ENCODE measurements at places on chromosomes 6 and 20.

DNA sequence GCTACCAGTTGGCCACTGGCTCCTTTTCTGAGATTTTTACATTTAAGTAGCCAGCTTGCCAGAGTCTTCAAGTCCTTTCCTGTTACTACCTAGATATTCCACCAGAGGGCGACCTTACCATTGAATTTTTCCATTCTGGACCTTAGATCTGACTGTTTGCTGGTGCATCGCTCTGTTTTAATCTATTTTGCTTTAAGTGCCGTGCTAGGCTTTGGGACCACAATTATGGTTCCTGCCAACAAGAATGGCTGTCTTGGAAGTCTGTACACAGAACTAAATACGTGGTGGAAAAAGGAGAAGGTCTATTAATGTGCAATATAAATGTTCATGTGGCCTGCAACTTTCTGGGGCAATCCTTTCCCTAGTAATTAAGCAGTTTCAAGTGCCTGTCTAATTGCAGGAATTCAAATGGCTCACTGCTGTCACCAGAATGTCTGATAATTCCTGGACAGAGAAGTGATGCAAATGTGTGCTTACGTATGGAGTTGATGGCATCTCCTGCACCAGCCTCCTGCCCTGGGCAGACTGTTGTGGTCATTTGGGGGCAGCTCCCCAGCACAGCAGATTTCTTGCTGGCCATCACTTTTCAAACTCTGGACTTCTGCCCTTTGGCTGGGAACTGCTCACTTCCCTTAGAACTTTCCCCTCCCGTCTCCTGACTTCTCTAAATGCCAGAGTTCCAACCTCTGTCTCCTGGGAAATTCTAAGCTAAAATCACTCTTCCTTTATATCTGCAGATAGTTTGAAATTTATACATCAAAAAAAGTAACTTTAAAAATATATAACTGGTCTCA, 5.6 kb upstream of the HLA-DOA start:
- DNase-seq, result peak; percentile 72

- no peak for DNase-seq
Measured at GRCh38 chr20:41142245-41142644, 4.9 kb downstream of the PLCG1 start.

- DNase-seq, result no peak
Measured at GRCh38 chr6:107564589-107564951, 74.7 kb downstream of the SOBP start.

- DNase-seq, result no peak
Measured at GRCh38 chr20:10622657-10623418, 51.0 kb downstream of the JAG1 start.

DNA sequence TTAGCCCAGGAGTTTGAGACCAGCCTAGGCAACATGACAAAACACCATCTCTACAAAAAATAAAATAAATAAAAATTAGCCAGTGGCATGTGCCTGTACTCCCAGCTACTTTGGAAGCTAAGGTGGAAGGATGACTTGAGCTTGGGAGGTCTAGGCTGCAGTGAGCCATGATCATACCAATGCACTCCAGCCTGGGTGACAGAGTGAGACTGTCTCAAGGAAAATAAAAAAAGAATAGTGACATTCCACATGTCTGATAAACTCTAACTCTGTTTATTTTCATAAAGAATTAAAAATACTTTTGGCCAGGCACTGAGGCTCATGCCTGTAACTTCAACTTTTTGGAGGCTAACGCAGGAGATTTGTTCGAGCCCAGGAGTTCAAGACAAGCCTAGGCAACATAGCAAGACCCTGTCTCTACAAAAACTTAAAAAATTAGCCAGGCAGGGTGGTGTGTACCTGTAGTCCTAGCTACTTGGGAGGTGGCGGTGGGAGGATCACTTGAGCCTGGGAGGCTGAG, 115.1 kb downstream of the GJA1 start:
- no peak for DNase-seq

GRCh38 chr20:33893314-33893713, 82.2 kb downstream of the CHMP4B start:
- no peak for DNase-seq

DNA sequence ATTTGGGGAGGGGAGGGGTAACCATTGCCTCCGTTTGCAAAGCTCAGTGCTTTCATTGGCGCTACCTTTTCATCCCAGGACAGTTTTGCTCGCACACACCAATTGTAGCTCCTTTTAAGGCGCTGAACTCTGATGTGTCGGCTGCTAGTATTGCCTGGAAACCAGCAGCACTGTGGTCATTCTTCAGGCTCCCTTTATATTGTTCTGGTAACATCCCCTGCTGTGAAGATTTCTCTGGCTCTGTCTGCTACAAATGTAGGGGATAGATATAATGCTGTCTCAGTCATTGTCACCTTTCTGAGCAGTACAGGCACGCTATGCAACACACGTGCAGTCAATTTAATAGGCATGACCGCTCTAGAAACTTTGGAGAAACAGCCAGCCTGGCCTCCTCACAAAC, 172.9 kb upstream of the SASH1 start:
- no peak for DNase-seq

DNA sequence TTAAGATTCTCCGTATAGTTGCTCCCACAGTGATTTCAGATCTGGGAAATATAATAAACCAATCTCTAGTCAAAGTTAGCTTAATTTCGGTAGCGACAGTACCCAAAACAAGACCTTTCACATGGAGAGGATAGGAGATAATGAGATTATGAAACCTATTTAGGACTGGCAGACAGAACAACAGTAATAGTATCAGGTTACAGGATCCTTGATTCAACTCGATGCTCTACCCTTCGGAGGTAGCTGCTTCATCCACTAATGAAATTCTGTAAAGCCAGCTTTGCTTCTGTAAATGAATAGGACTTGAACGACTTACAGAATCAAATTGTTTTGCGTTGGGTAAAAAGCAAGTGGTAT, 534 bp upstream of the AKIRIN2 start:
- no peak for DNase-seq

DNA sequence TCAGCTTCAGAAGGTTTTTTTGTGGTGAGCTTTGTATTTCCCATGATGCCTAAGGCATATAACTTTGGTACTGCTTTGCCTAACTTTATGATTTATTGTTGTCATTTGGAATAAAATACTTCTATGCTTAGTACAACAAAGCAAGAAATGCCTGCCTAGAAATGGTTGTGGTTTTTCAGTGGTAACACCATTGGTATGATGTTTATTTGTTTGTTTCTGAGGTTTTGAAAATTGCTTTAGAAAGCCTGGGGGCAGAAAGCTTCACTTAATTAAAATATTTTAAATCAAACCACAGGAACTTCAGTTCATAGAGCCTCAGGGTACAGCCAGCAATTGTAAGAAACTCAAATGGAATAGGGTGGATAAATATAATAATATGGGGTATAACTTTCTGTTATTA, 351.2 kb upstream of the MAP3K7 start:
- DNase-seq, result no peak

DNA sequence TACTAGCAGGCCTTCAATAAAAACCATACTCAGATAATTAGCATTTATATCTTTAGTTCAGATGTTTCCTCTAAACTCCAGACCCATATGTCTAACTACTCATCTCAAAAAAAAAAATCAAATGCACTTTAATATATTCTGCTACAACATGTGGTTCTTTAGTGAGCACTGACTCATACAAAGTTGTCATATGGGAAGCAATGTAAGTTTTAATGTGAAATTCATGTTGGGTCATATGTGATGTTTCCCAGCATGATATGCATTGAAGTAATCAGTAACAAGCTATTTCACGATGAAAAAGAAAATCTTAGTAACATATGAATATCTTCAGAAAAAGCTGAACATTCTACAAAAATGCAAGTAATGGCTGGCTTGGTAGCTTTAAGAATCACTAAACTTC, 859.7 kb upstream of the ADGRB3 start:
- DNase-seq, result no peak

DNA sequence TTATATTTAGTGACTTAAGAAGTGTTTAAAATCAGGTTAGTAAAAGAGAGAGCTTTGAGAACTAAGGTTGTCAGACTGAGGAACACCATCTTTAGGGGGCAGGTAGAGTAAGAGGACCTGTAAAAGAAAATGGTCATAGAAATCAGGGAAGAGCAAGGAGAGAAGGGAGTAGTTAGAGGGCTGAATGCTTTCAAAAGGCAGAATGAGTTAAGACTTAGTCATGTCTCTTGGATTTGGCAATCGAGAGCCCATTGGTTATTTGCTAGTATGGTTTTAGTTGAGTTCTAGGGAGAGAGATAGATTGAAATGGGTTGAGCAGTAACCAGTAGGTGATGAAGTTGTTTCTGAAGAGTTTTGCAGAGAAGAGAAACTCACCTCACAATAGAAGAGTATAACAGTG, 51.1 kb downstream of the RALGAPB start:
- DNase-seq, result no peak

GRCh38 chr6:56663344-56663743, 20.7 kb upstream of the DST start:
- DNase-seq, result no peak

DNA sequence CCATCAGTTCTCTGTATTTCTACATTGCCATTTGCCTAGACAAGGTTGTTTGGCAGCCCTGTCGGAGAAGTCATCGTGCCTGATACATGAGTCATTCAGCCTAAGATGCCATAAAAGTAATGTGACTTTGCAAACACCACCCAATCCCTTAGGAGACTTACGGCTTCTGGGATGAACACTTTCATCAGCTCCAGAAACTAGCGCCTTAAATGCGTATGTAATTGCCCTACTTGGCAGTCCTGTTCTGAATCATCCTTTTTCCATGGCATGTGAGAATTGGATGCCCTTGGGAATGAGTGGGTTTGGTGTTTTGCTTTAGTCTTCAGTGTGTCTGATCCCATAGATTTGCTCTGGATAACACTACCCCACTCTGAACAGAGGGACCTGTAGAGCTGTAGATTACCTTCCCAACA, 158.5 kb downstream of the SASH1 start:
- DNase-seq, result no peak

- DNase-seq, result no peak
Measured at GRCh38 chr6:46996860-46997641, 45.1 kb downstream of the ADGRF1 start.

- DNase-seq, result no peak
Measured at GRCh38 chr6:163900570-163900969, 486.1 kb downstream of the QKI start.

GRCh38 chr6:56214703-56215101, 32.7 kb downstream of the COL21A1 start:
- DNase-seq, result no peak

DNA sequence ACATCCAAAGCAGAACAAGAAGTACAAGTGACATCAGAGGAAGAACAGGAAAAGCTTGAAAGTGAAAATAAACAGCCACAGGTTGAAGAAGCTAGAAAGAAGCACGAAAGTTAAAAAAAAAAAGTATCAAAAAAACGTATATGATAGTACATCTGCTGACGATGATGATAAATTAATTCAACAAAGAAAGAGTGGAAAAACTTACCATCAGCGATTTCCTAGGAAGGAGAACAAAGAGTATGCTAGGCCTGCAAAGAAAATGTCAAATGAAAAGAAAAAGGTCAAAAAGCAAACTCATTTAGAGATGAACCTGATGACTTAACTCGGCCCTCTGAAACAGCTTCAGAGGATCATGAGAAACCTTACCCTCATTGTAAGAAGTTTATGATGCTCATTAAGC, 3.7 kb downstream of the SAYSD1 start:
- no peak for DNase-seq
